BE2C (cell line): ENCODE measurements at places on chromosomes 2 and 18.

GRCh38 chr2:208872591-208872990, 466.0 kb downstream of the PTH2R start:
- no peak for DNase-seq

DNA sequence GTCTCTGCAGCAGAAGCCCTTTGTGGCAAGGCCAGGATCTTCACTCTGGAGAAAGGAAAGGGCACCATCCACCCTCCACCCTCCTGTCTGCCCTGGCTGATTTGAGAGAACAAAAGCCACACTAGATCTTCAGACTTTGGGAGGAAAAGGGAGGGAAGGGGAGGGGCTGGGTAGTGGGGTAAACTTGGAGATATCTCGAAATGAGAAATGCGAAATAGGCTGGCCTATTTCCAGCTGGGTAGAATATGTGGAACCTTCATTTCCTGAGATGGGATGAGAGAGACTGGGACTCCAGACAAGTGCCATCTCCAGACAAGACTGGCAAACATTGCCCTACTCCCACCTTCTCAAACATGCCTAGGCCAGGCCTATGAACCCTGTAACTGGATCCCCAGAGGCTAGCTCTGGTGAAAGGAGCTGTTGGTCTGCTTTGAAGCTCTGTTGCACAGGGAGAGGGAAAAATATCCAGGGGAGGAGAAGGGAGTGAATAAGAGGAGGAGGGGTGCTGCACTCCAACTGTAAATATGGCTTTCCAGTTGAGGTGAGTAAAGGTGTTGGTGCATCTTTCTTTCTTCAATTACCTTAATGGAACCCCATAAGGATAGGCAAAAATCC, 1.7 kb downstream of the HOXD12 start:
- no peak for DNase-seq

DNA sequence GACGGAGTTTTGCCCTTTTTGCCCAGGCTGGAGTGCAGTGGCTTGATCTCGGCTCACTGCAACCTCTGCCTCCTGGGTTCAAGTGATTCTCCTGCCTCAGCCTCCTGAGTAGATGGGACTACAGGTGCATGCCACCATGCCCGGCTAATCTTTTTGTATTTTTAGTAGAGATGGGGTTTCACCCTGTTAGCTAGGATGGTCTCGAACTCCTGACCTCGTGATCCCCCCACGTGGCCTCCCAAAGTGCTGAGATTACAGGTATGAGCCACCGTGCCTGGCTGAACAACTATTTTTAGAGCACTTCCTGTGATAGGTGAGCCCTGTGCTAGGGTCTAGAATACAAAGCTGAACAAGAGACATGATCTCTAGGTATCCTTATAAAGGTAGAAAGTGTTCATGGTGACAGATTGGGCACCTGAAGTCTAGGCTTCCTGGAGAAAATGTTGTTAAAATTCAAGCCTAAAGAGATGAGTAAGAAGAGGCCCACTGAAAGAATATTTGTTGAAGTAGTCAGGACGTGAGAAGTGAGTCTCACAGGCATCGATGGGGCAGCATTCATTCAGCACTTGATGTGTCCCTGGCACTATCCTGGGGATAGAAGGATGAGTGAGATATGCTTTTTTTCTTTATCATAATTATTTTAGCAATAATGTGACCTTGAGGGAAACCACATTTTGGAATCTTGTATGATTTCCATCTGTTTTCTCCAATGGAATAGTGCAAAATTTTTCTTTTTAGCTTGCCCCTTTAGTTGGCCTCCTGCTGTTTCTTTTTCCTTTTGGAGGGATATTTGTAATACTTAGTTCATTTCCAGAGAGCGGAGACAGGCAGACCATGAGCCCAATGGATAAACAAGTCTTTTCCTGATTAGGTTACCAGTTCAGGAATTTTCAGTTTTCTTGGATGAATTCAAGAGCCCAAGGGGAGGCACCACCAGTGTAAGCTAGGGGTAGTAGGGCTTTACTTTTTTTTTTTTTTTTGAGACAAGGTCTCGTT, 5.1 kb downstream of the ZNF236 start:
- DNase-seq, result no peak

GRCh38 chr2:241680044-241680443, 6.6 kb downstream of the DTYMK start:
- DNase-seq, result no peak

- no peak for DNase-seq
Measured at GRCh38 chr2:154698721-154699574, 453 bp downstream of the KCNJ3 start.

DNA sequence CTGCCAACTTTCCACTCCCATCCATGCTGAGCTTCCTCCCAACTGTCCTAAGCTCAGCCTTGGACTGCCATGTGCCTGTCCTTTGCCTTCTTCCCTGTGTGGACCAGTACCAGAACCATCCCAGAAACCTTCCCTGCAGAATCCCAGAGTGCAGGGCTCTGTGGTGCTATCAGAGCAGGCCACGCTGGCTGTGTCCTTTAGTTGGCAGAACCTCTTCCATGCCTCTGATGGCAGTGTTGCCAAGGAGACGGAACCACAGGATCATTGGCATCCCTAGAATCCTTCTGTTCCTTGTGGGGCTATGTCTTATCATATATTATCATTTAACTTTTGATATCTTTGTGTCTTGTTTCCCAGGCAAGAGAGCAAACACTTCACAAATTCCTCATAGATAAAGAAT, 73.0 kb upstream of the NOSTRIN start:
- DNase-seq, result no peak

- no peak for DNase-seq
Measured at GRCh38 chr2:27914041-27914804, 23.7 kb downstream of the BABAM2 start.

DNA sequence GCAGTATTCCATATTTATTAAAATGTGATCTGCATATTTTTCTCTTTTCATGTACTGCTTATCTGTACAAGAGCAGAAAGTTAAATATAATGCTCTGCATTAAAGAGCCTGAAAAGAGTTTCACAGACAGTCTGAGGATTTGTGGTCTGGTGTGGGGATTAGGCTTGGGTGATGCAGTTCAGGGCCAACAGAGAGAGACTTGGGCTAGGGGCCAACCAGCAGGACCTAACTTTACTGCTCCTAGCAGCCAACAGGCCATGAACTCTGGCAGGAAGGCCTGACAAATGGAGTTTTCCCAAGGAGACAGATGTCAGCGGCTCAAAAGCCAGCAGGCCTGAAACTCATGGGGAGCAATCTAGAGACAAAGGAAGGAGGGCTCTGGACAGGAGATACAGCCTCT, 169.6 kb downstream of the LRRTM1 start:
- DNase-seq, result no peak

DNA sequence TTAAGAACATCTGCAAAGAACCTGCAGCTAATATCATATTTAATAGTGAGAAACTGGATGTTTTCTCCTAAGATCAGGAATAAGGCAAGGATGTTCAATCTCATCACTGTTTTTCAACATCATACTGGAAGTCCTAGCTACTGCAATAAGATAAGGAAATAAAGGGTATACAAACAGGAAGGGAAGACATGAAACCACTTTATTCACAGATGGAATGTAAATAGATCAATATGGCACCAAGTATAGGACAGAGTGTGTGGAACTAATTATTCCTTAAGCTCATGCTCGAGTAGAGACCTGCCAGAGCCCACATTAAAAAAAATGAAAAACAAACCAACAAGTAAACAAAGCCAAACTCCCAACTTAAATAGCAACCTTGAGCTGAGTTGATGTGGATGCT, 41.3 kb upstream of the TMEM247 start:
- DNase-seq, result no peak

GRCh38 chr2:190524928-190525327, 9.6 kb downstream of the NEMP2 start:
- no peak for DNase-seq

GRCh38 chr2:128346291-128347170, 27.9 kb upstream of the HS6ST1 start:
- DNase-seq, result no peak
